ENCODE measurements at places on chromosomes 13 and 19.

DNA sequence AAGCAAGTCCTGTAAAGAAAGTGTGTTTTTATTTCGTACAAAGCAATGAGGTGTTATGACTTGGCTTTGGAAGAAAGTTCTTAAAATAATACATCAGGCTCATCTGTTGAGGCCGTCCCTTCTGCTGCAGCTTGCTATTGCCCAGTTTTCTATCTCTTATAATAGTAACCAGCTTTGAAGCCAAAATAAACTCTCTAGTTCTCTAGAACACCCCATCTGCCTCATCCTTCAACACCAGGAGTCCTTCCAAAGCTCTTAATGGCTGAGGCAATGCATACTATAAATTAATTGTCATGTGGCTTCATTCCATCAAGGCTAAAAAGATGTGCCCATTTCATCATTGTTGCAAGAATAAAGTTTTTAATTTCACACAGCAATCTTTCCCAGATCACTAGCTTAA lies 49.4 kb upstream of the IPO5 start:
- no peak for DNase-seq

DNA sequence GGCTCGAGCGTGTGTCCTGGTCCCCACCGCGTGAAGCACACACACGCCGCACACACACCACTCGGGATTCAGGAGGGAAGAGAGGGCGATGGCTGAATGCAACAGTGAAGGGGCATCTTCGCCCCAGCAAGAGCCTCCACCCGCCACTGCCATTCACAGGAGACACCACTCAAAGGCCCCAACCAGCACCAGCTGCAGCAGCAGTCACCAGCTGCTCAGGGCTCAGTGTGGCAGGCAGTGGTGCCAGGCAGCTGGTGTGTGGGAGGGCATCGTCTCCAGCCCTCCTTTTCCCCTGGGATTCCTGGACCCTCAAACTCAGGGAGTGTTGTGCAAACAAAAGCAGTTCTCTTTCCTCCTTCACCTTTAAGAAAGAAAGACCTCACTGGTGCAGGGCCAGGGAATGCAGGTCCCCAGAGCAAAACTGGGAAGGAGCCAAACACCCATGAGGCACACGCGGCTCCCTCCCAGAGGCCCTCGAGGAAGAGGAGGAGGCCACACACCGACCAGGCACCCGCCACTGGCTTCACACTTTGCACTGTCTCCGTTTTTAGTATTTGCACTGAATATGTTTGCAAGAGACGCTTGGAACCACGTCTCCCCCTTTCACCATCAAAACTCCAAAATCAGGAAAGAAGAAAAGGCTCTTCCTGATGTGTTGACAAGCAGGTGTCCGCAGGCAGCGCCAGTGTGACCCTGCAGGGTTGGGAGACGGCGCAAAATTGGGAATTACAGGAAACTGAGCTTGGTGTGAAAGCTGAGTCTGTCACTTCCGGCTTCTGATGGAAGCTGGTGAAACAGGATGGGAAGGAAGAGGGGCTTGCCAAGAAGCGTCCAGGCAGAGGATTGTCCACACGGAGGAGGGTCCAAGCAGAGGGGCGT lies 26.4 kb upstream of the F7 start:
- no peak for DNase-seq

DNA sequence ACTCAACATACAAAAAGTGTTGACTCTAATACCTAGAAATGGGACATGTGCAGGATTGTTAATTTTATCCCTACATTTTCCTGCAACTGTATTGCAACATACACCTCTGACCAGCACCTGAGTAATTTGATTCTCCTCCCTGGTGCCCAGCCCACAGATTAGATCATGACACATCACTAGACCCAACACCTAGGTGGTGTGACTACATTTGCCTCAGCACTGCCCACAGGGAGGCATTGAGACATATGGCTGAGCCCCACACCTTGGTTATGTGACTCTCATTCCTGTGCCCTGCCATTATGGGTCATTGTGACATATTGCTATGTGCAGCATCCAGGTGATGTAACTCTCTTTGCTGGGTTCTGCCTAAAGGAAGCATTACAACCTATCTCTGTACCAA lies 13.2 kb upstream of the ZNF254 start:
- no peak for DNase-seq

DNA sequence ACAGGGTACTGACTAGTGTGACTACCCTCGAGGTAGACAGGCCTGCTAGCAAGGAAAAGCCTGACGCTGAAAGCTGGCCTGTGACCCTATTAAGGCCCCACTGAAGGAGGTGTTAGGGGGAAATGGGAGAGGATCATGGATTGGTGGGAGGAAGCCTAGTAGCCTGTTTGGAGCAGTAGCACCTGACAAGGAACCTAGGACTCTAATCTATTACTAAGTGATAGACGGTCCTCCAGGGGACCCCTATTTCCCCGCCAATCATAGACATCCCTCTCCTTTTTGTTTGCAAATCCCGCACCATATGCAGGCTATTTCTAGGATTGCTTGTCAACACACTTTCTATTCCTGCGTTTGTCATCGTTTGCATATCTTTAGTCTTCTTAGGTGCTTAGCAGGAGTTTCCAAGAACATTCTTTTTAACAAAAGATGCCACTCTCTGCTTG lies 1338.8 kb upstream of the MIR17HG start:
- DNase-seq = no peak

DNA sequence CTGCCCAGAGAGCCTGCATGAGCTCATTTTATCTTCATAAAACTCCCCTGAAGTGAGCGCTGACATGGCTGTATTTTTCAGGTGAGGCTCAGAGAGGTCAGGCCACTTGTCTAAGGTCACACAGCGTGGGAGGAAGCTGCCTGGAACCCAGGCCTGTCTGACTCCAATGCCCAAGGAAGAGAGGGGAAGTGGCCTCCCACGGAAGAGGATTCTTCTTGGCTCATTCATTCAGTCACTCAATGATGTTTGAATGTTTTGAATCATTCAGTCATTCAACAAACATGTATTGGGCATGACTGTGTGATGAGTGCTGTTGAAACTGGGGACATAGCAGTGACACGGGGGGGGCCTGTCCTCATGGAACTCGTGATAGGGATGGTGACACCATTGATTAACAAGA lies 12.0 kb downstream of the ACTL9 start:
- no peak for DNase-seq

DNA sequence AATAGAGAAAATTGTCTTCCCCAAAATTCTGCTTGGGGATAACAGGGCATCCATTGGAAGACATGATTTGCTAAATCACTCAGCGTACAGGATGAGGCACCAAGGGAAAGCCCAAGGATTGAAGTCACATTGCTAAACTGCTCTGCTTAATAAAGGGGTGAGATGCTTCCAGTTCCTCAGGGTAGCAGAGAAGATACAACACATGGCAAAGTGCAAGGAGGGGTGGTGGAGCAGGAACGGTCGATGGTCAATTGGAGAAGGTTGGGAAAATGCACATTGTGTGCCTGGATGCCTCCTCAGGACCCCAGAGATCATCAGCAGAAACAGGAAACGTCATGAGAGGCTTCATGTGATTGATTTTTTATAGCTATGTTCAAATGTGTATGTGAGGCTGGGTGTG lies 116.3 kb upstream of the SOX1 start:
- DNase-seq = no peak

GRCh38 chr13:35724446-35724845 lies 248.0 kb upstream of the MAB21L1 start:
- DNase-seq = no peak

- no peak for DNase-seq
Observed at GRCh38 chr13:79803989-79804388, 323.0 kb downstream of the NDFIP2 start.

- DNase-seq = no peak
Observed at GRCh38 chr19:1387684-1388636, 4.3 kb downstream of the NDUFS7 start.

DNA sequence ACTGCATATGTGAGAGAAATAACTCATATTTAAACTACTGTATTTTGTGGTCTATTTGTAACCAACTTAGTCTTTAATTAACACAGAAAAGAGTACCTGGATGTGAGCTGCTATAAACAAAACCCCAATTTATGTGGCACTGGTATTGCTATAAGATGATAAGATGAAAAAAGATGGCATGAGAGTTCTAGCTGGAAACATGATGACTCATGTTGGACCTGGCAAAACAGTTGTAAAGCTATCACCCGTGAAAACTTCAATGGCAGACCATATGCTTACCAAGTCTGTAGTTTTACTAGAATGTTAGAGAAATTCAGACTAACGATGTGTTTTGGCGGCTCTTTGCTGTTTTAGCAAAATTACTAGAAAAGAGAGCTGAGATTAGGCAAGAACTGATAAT lies 69.6 kb upstream of the PCDH9 start:
- DNase-seq = no peak

- no peak for DNase-seq
Observed at GRCh38 chr13:97116754-97117153, 105.4 kb upstream of the MBNL2 start.

DNA sequence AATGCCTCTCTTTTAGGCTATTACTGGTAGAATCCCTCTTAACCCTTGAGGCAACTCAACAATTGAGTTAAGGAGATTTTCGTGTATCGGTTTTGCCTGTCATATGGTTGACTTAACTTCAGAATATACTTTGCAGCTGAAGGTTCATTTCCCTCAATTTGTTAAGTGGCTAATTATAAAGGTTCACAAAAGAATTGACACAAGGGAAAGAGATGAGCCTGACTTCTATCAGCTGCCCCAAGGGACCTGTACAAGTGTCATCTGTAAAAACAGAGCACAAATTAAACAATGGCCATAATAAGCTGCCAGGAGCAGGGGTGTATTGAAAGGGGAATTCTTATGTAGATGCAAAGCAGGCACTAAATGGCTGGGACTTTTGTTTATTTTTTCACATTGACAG lies 334.8 kb upstream of the OBI1 start:
- no peak for DNase-seq

DNA sequence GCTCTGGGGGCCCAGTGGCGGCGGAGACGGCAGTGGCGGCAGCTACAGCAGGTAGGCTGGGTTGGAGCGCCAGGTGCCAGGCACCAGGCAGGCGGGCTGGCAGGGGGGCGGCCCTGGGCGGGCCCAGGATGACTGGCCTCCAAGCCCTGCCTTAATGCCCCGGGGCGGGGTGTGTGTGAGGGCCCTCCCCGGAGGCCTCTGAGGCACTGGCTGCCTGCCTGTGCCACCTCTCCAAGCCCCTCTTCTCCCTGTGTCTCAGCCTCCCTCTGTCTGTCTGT lies at the start of gene KLK11:
TSS of gene KLK11 (minus strand) at position 63 of the 278 bp plus-strand sequence. CDS start 985 bp downstream, outside the sequence.
- no peak for DNase-seq

GRCh38 chr13:63307228-63307627 lies 1891.6 kb upstream of the PCDH20 start:
- DNase-seq = no peak

DNA sequence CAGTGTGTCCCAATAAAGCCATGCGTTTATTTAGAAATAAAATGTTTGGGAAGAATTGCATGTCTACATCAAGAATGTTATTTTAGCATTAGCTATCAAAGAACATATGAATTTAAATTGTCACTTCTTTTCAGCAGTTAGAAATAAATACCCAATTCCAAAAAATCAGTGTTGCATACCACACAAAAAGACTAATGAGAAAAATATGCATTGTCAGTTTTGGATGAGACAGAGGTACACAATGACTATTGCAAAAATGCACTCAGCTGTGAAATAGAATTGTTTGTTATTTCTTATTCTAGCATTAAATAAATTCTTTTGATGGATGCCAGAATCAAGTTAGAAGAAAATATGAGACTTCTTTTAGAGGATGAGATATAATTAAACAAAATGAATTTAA lies 833.9 kb downstream of the SLITRK1 start:
- no peak for DNase-seq

GRCh38 chr19:30085394-30085793 lies 143.4 kb downstream of the URI1 start:
- no peak for DNase-seq

DNA sequence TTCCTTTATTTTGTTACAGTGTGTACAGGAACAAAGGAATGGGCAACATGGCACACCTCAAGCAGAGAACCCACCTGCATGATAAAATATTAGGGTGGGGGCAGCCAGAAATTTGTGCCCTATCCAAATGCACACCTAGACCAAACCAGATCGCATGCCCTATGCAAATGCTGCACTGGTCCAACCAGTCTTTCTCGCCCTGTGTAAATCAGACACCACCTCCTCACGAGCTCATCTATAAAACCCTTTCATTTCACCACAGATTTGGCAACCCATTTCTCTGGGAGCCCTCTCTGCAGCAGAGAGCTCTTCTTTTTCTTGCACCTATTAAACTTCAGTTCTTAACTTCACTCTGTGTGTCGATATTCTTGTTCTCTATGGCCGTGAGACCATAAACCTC lies 1559.2 kb downstream of the SLITRK1 start:
- no peak for DNase-seq

DNA sequence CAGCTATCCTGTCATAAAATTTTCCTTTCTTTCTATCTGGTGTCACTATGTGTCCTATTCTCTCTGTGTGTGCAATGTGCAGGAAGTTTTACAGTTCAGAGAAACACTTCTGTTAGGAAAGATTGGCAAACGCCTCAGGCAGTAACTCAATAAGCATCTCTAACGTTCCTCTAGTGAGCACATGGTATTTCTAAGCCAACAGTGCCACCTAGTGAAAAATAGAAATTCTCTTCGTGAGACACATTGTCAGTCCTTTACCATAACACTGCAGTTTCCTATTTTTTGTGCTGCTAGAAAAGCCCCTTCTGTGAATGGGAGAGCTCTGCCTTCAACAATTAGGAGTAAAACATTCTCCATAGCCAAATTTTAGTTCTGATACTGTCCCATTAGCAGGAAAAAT lies 50.7 kb downstream of the ZNF723 start:
- DNase-seq = peak; percentile 0

- DNase-seq = no peak
Observed at GRCh38 chr19:14150041-14150769, 13.8 kb upstream of the ASF1B start.

- DNase-seq = no peak
Observed at GRCh38 chr13:67101730-67102467, 128.2 kb downstream of the PCDH9 start.

DNA sequence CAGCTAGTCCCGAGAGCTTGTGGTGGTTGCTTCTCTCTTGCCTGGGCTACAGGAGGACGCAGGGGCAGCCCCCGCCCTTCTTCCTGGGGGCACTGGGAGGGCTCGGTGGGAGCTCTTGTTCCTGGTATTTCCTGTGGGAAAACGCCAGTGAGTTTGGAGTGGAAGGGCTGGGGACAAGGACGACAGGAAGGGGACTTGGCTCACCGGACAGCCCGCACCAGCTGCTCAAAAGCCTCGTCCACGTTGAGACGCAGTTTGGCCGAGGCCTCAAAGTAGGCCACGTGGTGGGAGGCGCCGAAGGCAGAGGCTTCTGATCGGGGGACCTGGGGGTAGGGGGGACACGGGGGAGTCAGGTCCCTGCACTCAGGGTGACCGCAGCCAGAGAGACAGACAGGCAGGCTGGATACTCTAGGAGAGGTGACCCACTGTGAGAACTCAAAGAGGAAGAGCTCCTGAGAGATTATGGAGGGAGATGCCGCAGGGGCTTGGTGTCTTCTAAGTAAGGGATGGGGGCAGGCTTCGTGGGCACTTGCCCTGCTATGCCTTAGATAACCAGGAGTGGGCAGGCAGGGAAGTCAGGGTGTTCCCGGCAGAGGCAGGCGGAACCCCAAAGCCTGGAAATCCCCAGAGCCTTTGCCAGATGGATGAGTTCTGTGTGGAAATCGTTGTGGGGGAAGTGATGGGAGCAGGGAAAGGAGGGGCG lies 4.3 kb downstream of the RRAS start:
- DNase-seq = no peak

Data from CD4-positive, alpha-beta T cell treated with Interleukin-15 for 4 hours (primary cell).